H54 (cell line): ENCODE measurements at places on chromosomes 3 and 15.
A peak's percentile ranks its signal among the peaks of the same experiment; 100 is the strongest.

GRCh38 chr15:68994981-68995761 is 19.3 kb upstream of the NOX5 start:
- DNase-seq: no peak

GRCh38 chr15:65792988-65793817 is 1.1 kb upstream of the DENND4A start:
- DNase-seq: no peak

GRCh38 chr3:132841621-132842020 is 119.4 kb upstream of the NPHP3 start:
- no peak for DNase-seq

- no peak for DNase-seq
Observed at GRCh38 chr3:46537779-46538178, 28.3 kb downstream of the LRRC2 start.

GRCh38 chr15:34729886-34730285 is 24.9 kb downstream of the GJD2 start:
- DNase-seq: no peak

DNA sequence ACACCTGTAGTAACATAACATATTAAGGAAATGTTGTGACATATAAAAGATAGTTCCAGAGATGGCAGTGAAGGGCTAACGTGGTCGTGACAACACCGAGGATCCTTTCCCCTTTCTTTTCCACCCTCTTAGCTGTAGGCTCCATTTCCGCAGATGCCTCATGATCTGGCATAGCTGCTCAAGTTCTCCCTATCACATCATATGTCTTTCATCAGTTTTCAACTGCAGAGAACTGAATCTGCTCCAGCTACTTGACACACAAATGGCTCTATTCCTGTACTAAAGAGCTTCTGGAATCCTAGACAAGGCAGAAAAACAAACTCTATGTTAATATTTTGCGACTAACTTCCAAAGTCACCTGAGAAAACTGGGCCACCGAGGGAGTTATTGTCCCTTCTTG is 275.0 kb upstream of the SLCO3A1 start:
- no peak for DNase-seq

- no peak for DNase-seq
Observed at GRCh38 chr15:40053079-40053830, 14.3 kb upstream of the SRP14 start.

DNA sequence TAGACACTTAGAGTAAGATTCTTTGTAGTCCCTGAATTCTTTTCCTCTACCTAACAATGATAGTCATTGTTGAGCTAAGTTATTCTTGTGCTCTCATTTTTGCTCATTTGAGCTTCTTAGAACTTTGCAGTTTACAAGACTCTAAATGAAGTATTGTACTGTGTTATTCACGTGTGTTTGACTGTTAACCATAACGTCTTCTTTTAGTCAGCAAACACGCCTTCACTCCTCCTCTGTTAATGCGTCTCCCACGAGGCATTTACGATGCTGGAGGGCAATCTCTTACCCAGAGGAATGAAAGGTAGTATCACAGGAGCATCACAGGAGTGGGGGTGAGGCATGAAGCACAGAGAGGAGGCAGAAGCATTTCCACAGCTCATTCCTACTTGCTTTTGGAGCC is 14.8 kb upstream of the P2RY14 start:
- no peak for DNase-seq

DNA sequence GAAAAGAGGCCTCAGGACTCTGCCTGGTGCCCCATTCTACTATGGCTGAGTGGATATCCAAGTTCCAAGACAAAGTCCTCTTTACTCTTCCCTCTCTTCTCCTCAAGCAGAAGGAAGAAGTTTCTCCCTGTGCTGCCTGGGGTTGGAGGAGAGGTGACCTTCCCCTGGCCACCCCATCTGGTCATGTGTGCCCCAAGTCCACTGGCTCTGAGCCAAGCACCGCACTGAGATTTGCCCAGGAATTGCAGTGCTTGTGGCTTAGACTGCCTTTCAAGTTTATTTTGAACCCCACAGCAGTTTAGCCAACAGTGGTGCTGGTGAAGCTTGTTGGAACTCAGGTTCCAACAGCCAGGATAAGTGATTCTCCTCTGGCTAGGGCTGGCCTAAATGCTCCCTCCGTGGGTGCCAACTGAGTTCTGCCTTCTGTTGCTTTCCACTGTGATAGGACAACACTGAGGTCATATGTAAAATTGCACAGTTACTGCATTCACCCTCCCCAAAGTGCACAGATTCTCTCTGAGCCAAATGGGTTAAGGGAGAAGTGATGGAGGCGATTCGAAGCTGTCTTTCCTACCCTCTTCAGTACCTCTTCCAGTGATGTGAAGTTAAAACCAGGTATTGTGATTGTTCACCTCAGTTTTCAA is 69.9 kb downstream of the TMCO5A start:
- no peak for DNase-seq

DNA sequence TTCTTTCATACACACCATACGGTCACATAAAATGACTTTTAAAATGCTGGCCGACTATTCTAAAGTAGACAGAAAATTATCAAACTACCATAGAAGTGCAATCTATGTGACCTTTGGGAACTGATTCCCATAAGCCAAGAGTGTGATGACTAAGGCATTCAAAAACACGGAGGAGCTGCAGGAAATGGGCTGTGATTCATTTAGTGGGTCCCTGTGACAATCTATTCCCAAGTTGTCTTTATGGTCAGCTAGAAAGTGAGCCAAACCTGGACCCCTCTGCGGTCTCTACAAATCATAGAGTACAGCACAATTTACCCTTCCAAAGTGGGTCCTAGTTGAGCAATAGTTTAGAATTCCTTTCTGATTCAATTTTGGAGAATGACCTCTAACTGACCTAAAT is 251.5 kb upstream of the CBLB start:
- DNase-seq: peak; percentile 33

DNA sequence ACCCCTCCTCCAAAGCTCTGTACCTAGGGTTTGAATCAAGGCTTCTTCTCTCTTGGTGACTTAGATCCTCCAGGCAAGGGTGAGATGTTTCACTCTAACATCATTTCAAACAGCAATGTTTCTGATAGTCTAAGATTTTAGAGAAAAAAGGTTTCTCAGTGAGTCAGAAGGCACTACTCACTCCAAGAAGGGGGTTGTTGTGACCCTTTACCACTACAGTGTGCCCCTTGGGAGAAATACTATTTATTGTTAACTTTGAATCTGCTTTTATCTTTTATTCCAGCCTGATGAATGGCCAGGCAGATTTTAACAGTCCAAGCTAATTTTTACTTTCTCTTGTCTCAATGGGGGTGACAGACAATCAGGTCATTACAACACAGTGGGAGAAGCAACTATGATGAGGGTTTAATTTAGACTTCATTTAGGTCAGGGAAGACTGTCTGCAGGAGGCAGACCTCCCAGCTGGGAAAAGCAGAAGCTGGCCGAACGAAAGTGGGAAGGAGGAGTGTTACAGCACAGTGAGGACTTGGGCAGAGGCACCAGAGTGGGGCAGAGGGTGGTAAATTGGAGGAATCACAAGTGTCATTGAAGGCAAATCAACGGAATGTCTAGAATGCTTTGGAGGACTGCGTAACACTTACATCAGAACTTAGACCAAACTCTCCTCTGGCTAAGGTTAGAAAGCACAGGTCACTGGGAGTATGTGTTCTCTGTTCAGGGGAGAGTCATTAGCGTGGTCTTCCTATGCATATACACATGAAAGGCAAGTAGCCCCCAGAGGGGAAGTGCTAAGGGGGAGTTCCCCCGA is 21.2 kb downstream of the ZNF860 start:
- DNase-seq: no peak

DNA sequence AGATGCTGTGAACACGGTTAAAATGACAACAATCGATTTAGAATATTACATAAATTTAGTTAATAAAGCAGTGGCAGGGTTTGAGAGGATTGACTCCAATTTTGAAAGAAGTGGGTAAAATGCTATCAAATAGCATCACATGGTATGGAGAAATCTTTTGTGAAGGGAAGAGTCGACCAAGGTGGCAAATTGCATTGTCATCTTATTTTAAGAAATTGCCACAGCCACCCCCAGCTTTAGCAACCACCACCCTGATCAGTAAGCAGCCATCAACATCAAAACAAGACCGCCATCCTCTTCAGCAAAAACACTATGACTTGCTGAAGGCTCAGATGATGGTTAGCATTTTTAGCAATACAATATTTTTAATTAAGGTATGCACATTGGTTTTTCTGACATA is 5.7 kb upstream of the CCR5 start:
- no peak for DNase-seq

DNA sequence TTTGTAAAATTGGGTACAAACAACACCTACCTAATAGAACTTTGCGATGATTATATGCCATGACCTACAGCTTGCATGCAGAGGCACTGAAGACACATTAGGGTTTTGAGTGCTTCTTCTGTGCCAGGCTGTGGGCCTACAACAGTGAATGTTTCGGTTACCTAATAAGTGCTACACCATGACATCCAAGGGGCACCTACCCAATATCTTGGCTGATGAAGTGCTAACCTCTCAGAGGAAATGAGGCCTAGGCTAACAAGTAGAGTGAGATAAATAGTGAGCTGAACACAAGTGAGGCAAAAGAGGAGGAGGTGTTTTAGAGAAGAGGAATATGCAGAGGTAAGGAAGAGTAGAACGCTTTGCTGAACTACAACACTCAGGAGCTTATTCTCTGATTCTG is 12.2 kb upstream of the RASGRP1 start:
- DNase-seq: no peak

GRCh38 chr3:64398006-64398405 is 172.7 kb upstream of the PRICKLE2 start:
- no peak for DNase-seq

DNA sequence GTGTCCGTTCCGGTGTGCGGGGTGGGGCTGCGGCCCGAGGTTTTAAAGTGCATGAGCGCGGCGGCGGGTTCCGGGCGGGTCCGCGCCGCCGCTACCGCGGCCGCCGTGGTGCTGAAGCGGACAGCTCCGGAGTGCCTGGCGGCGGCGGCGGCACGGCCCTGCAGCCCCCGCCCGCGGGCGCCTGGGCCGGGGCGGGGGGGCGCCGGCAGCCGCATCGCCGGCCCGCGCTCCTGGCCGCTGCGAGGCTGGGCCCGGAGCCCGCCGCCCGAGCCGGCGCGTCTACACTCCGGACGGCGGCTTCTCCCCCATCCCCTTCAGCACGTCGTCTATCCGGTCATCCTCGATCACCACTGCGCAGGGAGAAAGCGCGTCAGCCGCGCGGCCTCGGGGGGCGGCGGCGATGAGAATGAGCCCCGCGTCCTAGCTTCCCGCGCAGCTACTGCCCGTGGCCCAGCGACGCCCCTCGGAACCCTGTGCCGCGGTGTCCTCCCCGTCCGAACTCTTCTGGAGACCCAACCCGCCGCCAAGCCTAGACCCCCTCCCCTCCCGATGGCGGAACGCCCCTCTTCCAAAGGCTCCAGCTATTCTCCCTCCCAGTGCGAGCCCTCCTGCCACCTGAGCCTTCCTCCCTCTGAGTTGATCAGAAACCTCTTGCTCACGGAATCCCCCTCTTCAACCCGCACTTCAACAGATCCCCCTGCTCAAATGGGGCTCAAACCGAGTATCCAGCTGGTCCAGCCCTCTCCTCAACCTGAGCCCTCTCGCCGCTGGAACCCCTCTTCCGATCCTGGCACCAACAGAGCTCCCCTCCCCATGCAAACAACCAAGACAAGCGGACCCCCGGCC is 1.3 kb downstream of the CAMK2N2 start:
- DNase-seq: peak; percentile 53

GRCh38 chr3:1609416-1609815 is 489.2 kb upstream of the CNTN4 start:
- no peak for DNase-seq

- DNase-seq: no peak
Observed at GRCh38 chr3:36923523-36923943, 21.3 kb downstream of the TRANK1 start.

DNA sequence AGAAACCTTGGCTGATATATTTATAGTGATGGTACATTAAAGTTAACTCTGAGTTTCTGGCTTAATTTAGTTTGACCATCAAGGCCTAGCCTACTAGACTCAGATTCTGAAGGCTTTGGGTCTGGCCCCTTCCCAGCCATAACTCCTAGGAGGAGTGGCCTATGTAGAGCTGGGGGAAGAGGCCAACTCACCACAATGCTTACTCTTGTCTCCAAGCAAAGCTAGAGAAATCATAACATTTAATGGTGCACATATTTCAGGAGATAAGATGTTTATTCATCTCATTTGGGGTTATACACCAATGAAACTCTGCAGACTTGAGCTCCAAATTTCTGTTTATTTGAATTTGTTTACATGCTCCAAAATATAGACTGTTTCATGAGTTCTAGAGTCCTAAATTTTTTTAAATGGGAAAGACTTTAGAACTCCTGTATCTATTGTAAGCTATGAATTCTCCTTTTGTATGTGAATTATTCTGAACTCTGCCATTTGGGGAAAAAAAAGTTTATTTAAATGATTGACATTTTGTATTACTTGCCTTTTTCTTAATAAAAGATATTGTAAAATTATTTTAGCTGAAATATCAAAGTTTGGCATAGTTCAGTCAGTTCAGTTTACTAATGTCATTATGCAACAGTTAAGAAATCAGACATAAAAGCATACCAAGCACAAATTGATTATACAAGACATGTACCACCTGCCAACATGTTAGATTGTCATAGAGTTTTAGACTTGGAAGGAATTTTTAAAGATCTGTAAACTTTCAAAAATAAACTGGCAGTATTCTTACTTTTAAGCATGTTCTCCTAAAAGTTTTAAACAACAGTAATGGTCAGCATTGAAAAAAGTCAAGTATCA is 143.4 kb upstream of the NR2E3 start:
- DNase-seq: no peak

DNA sequence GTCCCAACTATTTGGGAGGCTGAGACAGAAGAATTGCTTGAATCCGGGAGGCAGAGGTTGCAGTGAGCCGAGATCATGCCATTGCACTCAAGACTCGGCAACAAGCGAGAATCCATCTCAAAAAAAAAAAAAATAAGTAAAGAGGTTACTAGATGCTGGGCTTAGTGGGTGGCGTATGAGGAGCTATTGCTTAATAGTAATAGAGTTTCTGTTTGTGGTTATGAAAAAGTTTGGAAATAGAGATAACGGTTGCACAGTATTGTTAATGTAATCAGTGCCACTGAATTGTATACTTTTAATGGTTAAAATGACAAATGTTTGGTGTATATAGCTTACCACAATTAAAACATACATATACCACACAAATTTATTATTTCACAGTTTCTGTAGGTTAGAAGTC is 14.7 kb upstream of the HHATL start:
- no peak for DNase-seq

DNA sequence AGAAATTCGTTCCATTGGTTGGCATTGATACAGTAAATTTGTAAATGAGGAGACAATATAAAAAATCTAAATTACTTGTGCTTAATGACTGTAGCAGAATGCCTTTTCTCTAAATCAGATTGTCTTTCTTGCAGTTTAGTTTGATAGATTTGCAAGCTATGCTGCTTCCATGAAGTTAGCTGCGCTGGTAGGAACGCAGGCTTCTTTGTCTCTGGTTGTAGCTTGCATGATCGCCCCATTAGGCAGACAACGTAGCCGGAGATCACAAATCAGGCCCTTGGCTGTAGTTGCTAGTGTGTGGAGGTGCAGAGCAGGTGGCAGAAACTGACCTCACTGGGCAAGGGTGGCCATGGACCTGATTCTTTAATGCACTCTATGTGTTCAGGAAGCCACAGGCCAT is 6.1 kb downstream of the ZIC1 start:
- DNase-seq: no peak

- no peak for DNase-seq
Observed at GRCh38 chr3:115947325-115947724, 324.0 kb downstream of the GAP43 start.

- DNase-seq: no peak
Observed at GRCh38 chr3:172070269-172070668, 30.9 kb downstream of the FNDC3B start.
